ENCODE measurements at places on chromosomes 7 and 10. TPM values are rescaled to one million over a fixed set of nuclear protein-coding genes. Genes with fewer than 3 reads are reported as not detected.

DNA sequence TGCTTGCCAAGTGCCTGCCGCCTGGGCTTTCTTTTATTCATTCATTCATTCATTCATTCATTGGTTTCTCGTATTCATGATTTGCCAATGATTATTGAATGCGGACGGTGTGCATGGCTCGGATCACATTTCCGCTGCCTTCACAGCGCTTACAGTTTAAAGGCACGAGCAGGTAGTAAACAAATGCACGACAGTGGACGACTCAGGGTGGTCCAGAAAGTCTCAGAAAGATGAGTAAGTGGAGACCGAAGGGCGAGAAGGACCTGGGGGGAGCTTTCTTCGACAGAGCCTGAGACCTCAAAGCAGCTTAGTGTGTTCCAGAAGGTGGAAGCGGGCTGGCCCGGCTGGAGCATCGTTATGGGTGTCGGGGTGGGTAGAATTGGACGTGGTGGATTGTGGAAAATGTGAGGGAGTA lies 506 bp downstream of the MCM10 start:
- DNase-seq = no peak

GRCh38 chr10:98344589-98345038 lies 70.4 kb downstream of the PYROXD2 start:
- no peak for DNase-seq

DNA sequence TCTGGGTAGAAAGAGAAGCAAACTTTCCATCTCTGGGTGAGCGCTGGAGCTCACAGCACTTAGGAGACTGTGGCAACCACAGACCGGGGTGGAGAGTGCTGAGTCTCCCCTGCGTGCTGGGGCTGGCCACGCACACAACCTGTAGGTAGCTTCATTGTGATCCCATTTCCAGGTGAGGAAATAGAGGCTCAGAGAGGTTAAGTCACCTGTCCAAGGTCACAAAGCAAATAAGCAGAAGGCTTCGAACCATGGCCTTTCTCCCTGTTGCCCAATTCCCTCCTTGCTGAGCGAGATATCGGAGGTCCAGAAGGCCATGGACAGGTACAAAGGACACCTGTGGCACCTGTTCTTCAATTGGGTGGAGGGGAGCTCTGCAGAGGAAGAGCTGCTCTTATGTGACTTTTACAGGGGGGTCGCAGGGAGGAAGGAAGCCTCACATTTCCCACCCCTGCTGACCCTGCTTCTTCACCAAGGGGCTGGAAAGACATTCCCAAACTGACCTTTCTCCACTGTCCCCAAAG lies 39.4 kb downstream of the ZCCHC24 start:
- DNase-seq = no peak

DNA sequence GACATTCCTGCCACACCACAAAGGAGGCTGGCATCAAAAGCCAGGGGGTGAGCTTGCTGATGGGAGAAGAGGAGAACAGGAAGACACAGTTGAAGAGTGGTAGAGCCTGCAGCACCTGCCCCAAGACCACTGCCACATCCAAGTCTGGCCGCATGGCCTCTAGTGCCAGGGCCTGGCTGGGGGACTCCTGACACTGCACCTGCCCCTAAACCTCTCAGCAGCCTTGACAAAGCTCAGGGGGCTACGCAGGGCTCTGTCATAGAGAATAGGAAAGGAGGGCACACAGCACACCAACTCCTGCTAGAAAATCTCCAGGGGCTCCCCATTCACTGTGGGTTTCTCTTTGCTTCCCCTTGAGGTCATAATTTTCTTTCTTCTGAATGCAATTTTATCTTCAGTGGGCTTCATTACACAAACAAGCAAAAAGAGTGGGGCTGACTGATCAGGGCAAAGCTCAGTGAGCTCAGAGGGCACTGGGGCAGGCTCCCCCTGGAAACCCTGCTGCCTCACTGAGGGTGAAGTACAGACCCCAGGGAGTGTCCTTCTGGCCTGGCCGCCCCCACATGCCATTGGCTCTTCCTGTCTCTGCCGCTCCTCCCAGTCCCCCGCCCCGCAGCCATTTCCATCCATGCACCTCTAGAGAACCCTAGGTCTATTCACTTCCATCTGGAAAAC lies 37.2 kb downstream of the VOPP1 start:
- DNase-seq = no peak

CPEB3 gene
- 8.8 TPM for total RNA-seq

- no peak for DNase-seq
Measured at GRCh38 chr10:45480294-45480693, 106.3 kb downstream of the ALOX5 start.

GRCh38 chr10:29030900-29031299 lies 258.0 kb upstream of the LYZL1 start:
- DNase-seq = no peak

MKI67 gene
- total RNA-seq = 11.5 TPM

GRCh38 chr10:77378366-77379349 lies 258.9 kb downstream of the KCNMA1 start:
- no peak for DNase-seq

DNA sequence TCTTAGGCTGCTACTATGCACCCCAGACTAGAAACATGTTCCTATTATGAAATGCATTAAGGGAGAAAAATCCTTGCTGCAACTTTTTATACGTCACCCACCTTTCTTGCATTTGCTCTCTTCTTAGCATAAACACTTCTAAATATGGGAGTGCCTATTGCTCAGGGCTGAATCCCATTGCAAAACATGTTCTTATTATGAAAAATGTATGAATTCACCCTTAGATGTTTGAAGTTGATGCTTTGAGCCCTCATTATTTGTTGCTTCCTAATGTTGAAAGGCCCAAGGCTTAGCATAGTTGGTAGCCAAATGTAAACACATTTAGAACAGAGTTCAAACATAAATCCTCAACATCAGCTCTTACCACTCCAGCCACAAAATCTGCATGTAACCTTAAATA lies 52.8 kb downstream of the BMPER start:
- DNase-seq = no peak

GRCh38 chr10:22899307-22899706 lies 28.5 kb upstream of the ARMC3 start:
- no peak for DNase-seq

UCN3 gene
- not detected for total RNA-seq

PLAC9 gene
- 61.4 TPM for total RNA-seq

- DNase-seq = no peak
Measured at GRCh38 chr10:14588084-14588937, 186.4 kb downstream of the FAM107B start.

ZDHHC4 gene
- total RNA-seq = 36.3 TPM

LRRD1 gene
- 0.49 TPM for total RNA-seq

DNA sequence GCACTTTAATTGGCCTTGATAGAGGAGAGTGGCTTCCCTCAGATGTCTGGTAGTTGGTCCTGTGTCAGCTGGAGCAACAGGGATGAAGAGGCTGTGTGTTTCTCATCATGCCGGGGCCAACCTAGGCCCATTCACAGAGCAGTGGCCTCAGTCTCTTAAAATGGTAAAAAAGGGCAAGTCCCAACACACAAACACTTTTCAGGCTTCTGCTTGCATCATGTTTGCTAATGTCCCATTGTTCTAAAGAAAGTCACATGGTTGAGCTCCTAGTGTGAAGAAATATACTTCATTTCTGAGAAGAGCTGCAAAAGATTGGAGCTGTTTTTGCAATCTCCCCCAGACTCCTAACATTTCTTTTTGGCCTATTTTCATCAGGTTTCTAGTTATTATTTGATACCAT lies 40.6 kb upstream of the RBAK start:
- no peak for DNase-seq

FGFR2 gene
- 54.0 TPM for total RNA-seq

DNA sequence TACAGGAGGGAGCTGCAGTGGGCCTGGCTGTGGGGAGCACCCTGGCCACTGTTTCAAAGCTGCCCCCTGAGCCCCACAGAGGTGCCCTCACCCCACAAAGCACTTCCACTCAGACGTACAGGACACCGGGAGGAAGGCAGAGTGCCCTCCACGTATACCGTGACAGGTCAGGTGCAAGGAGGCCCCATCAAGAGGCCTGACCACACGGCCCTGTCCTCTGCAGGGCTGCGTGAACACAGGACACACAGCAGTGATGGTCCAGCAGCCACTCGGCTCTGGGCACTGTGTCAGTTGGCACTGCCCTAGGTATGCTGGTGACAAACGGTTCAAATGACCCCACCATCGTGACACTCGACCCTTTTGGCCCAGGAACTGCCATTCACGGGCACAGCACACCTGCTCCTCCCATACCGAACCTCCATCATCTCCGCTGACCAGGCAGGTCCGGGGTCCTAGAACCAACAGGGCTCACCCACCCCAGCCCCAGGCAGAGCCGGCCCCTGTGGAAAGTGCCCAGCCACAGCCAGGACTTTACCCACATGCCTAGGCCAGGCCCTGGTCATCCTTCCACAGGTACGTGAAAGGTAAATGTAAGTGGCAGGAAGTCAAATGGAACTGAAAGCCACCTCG lies 560.9 kb downstream of the PTPRN2 start:
- no peak for DNase-seq

DNA sequence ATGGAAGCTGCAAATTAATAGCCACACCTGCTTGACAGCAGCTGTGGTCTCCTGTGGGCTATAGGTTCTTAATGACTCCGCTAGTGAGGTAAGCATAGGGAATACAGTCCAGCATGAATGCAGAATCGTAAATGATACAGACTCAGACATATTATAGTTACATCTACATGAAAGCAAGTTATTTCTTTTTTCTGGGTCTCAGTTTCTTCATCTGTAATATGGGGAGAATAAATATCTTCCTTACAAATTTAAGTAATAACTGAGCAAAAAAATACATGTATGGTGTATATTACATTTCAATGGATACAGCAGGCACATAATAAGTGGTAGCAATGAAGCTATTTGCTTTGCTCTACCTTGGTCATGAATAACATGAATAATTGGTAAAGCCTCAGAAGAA lies 245.9 kb upstream of the RHOBTB1 start:
- no peak for DNase-seq

Data from vagina (tissue), 2 donors.